ENCODE measurements at places on chromosomes 1 and 21.

DNA sequence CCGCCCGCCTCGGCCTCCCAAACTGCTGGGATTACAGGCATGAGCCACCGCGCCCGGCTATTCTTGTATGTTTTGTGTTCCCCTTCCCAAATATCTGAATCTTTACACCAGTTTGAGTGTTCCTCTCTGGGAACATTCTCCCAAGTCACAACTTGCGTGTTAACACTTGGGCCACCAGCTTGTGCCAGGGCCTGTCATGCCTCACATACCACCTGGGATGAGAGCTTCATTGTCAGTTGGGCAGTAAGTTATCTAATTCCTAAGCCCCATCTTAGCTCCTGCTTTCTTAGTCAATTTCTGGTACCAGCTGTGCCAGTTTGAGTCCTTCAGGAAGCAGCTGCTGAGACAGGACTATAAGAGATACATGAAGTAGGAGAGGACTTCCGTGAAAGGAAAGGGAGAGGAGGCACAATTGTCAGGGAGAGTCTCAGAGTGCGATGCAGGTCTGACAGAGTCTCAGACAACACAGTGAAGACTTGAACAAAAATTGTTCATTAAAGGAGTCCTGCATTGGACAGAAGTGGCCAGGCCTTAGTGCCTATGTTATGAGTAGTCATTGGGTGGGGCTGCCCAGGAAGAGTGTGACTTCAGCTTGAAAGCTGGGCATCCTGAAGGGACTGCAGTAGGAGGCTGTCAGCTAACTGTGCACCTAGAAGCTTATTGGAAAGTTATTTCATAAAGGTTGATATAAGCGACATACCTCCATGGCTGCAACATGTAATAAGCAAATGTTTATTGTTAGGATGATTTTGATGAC, 17.3 kb downstream of the ZFYVE9 start:
- DNase-seq = no peak

GRCh38 chr1:59487335-59488031, 190.6 kb downstream of the FGGY start:
- DNase-seq = no peak

GRCh38 chr1:177174921-177175634, 4.3 kb downstream of the BRINP2 start:
- DNase-seq = no peak

DNA sequence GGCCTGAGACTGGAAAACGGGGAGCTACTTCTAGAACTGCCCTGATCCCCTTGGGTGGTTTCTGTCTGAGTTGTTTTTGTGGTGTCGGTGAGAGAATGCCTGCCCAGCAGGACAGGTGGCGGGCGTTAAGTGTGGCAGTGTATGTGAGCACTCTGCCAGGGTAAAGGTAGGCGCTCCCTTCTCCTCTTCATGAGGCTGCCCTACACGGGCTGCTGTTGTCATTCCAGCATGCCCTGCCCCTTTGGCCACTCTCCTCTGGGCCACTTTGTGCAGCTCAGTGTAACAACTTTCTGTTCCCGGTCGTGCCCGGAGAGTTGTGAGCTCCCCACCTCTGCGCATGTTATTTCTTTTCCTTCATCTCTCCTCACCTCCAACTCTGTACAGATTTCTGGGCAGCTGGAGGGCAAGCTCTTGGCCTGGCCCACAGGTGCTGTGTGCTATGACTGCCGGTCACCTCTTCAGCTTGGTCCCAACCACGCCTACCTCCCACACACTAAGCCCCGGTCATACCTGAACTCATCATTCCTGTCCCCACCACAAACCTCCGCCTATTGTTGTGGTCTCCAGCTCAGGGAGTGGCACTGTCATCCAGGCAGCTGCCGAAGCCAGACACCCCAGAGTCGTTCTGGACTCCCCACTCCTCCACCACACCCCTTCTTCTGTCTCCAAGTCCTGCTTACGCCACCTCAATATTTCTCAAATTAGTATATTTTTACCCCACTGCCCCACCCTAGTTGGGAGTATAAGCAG, 69.0 kb downstream of the GADD45A start:
- DNase-seq = no peak

DNA sequence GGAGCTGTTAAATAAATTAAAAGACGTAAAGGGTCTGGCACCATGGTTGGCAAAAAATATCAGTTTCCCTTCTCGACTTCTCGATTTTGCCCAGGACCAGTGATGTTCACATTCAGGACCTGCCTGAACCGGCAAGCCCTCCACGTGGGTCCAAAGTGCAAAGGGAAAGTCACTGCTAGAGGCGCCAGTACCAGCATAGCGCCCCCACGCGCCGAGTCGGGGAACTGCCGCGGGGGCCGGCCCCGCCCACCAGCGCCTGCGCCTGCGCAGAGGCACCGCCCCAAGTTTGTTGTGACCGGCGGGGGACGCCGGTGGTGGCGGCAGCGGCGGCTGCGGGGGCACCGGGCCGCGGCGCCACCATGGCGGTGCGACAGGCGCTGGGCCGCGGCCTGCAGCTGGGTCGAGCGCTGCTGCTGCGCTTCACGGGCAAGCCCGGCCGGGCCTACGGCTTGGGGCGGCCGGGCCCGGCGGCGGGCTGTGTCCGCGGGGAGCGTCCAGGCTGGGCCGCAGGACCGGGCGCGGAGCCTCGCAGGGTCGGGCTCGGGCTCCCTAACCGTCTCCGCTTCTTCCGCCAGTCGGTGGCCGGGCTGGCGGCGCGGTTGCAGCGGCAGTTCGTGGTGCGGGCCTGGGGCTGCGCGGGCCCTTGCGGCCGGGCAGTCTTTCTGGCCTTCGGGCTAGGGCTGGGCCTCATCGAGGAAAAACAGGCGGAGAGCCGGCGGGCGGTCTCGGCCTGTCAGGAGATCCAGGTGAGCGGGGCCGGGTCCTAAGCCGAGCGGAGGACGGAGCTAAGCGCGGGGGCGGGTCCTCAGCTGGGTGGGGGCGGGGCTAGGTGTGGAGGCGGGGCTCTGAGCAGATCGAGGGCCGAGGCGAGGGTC, at the start of gene PINK1:
Gene PINK1 (plus strand): TSS at position 269 of the 875 bp plus-strand sequence. CDS start 91 bp downstream, at position 360.
- peak; percentile 79 for DNase-seq

DNA sequence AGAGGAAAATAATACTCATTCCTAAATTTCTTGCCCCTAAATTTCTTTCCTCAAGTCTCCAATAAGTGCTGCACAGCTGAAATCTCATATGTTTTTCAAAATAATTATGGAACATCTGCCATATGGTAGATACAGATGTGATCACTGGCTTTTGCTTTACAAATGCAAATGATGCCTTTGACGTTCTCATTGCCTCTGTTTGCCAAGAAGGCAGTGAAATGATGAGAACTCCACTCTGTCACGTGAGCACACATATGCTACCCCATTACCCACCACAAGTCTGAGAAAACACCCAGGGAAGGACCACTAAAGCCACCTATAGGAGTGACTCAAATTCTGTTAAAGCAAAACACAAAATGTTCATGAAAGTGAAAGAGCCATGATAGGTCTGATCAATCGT, 43.9 kb downstream of the DSCAM start:
- DNase-seq = no peak

- DNase-seq = no peak
Measured at GRCh38 chr1:209607102-209607794, 23.7 kb downstream of the CAMK1G start.

GRCh38 chr1:162765788-162766187, 24.7 kb upstream of the HSD17B7 start:
- DNase-seq = no peak

DNA sequence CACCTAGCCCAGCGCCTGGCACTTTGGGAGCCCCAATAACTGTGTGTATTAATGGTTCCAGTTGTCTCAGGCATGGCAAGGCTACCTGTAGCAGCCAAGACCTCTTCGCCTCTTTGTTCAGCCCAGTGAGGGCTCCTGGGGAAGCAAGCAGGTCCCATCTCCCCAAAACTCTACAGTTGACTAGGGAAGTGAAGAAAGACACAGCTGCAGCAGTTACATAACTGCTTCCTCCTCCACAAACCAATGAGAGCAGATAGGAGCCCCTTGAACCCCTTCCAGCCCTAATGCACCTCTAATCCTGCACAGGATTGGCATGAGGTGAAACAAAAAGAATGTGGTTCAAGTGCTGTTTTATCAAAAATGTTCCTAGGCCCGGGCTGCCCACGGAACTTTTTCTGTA, 100.5 kb downstream of the SYF2 start:
- DNase-seq = no peak

- DNase-seq = no peak
Measured at GRCh38 chr1:235766794-235767285, 99.9 kb downstream of the LYST start.

DNA sequence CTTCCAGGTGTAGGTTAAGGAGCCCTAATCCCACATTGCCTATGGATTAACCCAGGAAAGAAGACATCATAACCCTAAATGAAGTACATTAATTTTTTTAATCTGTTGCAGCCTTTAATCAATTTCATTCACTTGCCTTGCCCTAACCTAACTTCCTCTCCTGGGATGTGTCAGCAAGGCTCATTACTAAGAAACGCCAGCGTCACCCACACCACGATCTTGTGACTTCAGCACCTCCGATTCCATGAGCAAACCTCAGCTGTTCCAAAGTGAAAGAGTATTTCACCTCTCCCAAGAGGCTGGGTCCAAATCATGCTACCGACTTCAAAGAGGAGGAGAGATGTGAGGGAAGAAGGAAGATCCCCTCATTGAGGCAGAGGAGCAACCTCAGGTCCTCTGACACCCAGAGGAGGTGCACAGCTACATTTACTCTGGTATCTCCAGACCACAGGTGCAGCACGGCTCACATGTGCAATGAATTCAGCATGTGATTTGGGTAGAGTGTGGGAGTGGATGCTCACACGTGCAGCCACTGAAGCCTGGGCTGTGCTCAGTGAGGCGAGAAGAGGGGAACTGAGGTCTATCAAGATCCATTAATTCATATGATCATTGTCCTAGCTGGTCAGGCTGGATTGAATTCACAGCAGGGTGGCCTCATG, 134.1 kb downstream of the SLC30A10 start:
- no peak for DNase-seq

DNA sequence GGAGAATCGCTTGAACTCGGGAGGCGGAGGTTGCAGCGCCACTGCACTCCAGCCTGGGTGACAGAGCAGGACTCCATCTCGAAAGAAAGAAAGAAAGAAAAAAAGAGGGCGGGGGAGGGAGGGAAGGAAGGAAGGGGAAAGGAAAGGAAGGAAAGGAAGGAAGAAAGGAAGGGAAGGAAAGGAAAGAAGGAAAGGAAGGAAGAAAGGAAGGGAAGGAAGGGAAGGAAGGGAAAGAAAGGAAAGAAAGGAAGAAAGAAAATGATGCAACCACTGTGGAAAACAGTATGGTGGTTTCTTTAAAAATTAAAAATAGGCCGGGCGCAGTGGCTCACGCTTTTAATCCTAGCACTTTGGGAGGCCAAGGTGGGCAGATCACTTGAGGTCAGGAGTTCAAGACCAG, 15.2 kb upstream of the RCAN3 start:
- no peak for DNase-seq

GRCh38 chr1:112718691-112719418, 3.7 kb upstream of the PPM1J start:
- peak; percentile 55 for DNase-seq

DNA sequence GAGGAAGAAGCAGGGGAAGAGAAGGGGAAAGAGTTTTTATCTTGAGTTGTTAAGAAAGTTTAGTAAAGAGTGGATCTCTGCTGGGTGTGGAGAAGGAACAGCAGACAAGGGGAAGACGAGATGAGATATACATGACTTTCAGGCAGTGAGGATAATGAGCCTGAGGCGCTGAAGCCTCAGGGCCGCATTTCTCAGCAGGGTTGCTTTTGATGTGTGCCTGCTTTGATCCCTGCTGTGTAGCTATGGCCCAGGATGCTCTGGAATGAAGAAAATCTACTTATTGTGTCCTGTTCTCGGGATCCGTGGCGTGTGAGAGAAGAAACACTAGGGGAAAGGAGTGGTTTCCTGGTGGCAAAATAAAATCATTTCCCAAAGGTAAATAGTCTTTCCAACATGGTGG, 15.1 kb upstream of the RPE65 start:
- DNase-seq = no peak

- DNase-seq = no peak
Measured at GRCh38 chr1:70685300-70686286, 274.5 kb downstream of the CTH start.

- DNase-seq = no peak
Measured at GRCh38 chr1:47993416-47993740, 3.8 kb downstream of the TRABD2B start.

GRCh38 chr21:46357335-46357604, 33.3 kb downstream of the PCNT start:
- no peak for DNase-seq

DNA sequence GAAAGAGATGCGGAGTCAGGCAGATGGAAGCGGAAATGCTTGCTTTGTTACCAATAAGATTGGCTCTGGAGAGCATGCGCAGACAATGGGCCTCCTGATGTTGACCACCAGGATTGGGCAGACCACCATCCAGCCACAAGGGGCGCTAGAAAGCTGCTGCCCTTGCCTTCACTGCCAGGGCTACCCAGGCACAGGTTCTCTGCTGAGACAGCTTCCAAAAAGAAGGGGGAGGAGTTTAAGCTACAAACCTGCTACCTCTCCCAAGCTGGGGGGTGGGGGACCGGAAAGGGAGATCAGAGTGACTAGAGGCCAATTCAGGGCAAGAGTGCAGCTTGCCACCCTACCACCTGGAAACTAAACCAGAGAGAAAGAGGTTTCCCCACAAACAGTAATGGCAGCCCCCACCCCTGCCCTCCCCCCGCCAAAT, 369.7 kb downstream of the RRAGC start:
- no peak for DNase-seq

DNA sequence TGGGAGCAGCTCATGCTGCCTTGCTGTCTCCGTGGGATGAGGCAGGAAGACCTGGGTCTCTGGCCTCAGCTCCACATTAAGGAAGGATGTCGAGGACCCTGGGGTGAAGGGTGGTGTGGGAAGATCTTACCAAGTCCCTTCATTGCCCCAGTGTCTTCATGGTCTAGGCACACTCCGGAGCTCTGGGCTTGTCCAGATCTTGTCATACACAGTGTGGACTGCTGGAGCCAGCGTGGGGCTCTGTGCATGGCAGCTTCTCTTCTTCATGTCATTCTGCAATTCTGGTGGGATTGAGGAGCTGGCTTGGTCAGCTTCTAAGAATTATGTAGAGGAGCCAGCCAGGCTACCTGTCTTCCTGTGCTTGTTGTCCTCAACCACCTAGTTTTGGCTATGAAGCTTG, 79.3 kb upstream of the ETV3 start:
- no peak for DNase-seq

GRCh38 chr1:215665215-215665614, 98.1 kb downstream of the KCTD3 start:
- DNase-seq = no peak

- no peak for DNase-seq
Measured at GRCh38 chr1:55965981-55966461, 613.3 kb downstream of the PLPP3 start.

- DNase-seq = no peak
Measured at GRCh38 chr1:43367026-43367903, 546 bp downstream of the ELOVL1 start.

GRCh38 chr21:42846221-42846620, 33.1 kb downstream of the WDR4 start:
- no peak for DNase-seq

DNA sequence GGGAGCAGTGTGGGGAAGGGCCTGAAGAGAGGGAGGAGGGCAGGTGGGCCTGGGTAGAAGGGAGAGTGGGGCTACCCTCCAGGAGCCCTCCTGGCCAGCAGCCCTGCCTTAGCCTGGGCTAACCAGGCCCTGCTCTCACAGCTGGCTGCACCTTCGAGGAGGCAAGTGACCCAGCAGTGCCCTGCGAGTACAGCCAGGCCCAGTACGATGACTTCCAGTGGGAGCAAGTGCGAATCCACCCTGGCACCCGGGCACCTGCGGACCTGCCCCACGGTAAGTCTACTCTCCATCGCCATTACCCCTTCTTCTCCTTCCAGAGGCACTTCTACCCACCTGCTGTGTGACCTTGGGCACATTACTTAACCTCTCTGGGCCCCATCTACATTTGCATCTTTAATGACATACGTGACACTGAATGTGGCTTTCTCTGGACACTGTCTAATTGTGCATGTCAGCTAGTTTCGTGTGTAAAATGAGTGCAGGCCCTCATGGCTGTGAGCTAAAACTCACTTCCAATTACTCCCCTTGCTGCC, 18.9 kb downstream of the PTPRU start:
- no peak for DNase-seq

Data from activated T-helper 1 cell treated with anti-CD3 and anti-CD28 coated beads, Interleukin-2, amount 50 U/mL, for 16 hours (primary cell).